K562 (cell line): ENCODE measurements at places on chromosomes 3 and 15.
A peak's percentile ranks its signal among the peaks of the same experiment; 100 is the strongest.

GRCh38 chr3:104575634-104576033 is 791.1 kb upstream of the ALCAM start:
- no peak for DNase-seq

GRCh38 chr3:78868570-78868969 is 899.2 kb downstream of the ROBO1 start:
- DNase-seq = no peak

GRCh38 chr3:140898340-140899180 is 43.1 kb upstream of the SLC25A36 start:
- DNase-seq = peak; percentile 37

DNA sequence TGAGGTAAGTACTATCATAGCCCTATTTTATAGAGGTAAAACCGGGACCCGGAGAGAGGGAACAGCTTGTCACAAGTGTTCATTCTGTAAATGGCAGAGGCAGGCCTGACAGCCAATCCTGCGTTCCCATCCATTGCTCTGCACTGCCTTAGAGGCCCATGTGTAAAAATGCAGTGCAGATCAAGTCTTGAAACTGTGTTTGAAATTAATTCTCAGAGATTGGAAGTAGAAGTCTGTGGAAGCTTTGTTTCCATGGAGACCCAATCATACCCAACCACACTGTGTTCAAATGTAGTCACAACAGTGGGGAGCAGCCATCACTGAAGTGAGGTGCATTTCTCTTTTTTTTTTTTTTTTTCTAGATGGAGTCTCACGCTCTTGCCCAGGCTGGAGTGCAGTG is 13.1 kb upstream of the DNASE1L3 start:
- DNase-seq = no peak

- DNase-seq = no peak
Measured at GRCh38 chr3:29438580-29438979, 157.7 kb downstream of the RBMS3 start.

DNA sequence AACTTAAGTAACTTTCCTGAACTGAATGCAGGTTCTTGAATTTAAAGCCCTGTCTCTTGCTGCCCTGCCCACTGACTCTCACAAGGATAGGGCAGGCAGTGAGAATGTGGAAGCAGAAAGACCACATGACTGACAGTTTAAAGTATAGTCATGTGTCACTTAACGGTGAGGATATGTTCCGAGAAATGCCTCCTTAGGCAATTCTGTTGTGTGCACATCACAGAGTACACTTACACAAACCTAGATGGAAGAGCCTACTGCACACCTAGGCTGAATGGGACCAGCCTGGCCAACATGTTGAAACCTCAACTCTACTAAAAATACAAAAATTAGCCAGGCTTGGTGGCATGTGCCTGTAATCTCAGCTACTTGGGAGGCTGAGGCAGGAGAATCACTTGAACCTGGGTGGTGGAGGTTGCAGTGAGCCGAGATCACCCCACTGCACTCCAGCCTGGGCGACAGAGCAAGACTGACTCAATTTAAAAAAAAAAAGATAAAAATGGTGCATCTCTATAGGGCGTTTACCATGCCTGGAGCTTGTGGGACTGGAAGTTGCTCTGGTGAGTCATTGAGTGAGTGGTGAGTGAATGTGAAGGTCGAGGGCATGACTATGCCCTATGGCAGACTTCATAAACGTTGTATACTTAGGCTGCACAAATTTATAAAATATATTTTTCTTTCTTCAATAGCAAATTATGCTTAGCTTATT is 18.9 kb upstream of the COPG1 start:
- DNase-seq = peak; percentile 71

DNA sequence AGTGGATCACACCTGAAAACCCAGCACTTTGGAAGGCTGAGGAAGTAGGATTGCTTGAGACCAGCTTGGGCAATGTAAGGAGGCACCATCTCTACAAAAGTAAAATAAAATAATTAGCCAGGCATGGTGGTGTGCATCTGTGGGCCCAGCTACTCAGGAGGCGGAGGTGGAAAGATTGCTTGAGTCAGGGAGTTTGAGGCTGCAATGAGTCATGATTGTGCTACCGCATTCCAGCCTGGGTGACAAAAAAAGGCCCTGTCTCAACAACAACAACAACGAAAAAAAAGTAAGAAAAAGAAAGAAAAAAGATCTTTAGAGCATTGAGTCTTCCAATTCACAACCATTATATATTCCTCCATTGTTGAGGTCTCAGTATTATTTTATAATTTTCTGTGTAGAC is 192.4 kb upstream of the DPH6 start:
- DNase-seq = no peak

DNA sequence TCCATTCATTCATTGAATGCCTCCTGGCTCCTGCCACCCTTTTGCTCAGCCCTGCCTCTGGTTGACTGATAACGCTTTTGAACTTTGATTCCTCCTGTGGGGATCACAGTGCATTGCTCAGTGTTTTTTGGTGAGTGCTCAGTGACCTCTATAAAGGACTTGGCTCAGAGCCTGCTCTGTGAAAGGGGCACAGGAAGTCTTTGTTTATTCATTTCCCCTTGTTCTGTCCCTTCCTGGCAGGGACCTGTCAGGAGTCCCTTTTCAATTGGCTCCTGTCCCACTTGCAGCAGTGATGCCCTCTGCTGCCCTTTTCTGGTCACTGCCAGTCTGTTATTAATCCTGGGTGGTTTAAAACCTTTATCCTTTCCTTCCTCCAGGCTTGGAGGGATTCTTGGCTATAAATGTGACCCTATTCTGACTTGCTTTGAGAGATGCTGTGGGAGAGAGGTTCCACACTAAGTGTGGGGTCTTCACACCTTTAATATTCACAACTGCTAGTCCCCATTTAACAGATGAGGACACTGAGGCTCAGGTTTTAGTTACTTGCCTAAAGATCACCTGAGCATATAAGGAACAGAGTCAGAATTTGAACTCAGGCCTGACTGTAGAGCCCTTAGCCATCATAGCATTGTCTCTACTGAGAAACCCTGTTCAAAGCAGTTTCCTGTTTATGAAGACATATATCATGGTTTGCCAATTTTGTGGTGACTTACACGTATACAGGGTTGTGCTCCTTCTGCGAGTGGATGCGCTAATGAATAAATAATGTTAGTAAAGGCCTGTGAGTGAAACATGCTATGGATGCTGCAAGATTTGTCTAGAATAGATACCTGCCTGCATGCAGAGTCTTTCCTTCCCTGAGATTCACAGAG is 23.2 kb upstream of the TATDN2 start:
- DNase-seq = peak; percentile 77

GRCh38 chr3:29363110-29363509 is 82.2 kb downstream of the RBMS3 start:
- no peak for DNase-seq

DNA sequence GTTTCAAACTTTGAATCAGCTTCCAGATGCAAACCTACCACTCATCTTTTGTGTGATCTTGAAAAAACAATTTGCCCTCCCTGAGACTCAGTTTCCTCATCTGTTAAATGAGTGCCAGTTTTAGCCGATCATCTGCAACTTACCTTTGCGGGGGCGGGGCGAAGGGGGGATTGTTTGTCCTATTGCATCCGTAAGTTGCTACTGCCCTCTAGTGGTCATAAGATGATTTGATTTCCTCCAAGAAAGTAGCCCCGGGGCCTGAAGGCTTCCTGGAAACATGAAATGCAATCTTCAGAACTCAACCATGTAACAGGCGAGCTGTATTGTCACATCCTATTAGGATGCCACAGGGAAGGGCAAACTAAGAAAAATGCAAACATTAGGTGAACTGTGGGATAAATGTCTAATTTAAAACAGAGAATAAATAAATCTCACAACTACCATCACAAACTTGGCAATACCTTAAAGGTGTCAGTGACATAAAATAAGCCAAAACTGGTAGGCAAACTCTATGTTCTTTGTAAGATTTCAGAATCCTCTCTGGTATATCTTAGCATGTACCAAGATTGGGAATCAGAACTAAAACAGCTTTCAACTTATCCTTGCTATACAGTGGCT is 63.5 kb upstream of the CLDN18 start:
- peak; percentile 71 for DNase-seq

GRCh38 chr3:126161309-126161708 is 19.1 kb downstream of the ALDH1L1 start:
- DNase-seq = no peak

DNA sequence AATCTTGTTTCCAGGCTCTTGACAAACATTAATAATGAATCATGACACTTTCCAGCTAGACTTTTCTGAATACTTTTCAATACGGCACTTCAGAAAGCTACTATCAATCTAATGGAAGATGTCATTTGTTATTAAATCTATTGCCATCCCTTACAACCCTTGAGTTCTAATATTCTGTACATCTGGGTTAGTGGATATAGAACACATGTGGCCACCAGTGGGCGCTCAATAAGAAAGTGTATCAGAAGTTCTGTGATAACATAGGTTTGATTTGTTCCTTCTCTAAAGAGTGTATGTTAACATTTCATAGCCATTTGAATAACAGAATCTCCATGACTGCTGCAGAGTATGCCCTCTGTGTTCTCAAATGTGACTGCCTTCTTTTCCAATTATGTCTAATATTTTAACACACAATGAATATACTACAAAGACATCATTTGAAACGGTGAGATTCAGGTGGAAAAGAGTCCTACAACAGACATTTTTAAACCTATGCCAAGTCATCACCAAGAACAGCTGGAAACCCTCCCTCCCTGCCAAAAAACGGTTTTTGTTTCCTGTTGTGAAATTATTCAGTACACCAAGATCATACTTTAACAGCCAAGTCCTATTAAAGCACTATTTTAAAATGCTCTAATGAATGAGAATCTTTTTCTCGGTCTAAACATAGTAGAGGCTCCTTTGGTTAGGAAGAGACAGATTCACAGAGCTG is 22.2 kb downstream of the ALDH1A2 start:
- DNase-seq = peak; percentile 35

- peak; percentile 12 for DNase-seq
Measured at GRCh38 chr15:65156692-65157091, 23.1 kb upstream of the PDCD7 start.

GRCh38 chr3:108475220-108475782 is 35.1 kb downstream of the MYH15 start:
- DNase-seq = no peak

DNA sequence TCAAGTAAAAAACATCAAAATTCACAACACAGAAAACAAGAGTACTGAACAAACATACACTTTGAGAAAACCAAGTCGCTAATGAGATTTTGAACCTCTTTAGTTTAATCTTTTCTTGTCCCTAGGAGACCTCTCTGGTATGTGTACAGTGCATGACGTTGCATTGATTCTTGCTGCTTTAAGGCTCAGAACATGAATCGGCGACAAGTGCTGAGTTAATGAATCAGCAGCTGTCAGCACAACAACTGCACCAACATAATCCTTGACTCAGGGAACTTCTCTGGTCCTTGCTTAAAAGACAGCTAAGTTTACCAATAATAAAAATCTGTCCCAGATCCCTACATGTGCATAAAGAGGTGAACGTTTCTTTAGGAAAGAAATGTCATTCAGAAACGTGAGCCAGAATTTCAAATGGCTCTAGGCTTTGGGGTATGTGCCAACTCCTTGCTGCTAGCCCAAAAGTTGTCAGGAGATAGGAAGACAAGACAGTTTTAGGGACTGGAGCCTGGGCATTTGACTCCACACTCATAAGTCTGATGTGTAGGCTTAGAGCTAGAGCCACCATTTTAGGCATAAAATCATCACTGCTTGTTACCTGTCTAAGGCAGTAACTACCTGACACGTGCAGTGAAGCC is 86.9 kb downstream of the IL5RA start:
- DNase-seq = no peak

DNA sequence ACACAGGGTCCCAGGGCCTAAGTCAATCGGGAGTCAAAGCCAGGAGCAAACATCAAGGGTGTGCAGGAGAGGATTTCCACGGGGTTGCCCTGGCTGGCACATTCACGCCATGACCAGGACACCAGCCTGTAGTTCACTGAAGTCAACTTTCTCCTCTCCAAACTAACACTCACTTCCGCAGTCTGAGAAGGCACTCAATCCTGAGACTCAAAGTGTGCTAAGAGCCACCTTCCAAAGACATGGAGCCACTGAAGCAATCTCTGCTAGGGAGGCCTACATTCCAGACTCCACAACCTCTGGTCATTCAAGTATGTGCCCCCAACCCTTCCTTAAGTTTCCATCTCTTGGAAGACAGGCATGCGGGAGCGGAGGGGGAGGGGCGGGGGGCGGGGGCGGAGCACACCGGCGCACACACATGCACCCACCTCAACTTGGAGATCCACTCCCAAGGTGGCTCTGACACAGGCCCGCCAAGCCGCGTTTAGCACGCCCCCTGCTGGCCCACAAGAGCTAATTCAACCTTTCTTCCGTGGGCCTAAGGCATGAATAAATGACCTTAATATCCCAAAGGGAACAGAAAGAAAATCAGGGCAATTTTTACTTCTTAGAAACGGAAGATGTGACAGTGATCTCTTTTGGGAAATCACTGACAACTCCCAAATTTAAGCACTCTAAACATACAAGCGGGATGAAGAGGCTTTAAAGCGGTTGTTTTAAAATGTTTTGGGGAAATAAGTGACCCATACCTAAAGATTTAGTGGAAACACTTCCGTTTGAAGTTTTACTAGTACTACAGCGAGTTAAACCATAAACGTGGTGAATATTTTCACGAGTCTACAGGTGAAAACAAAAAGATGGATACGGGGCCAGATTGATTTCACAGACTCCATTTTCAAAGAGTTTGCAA is 162.5 kb upstream of the CHRNA7 start:
- DNase-seq = peak; percentile 69

DNA sequence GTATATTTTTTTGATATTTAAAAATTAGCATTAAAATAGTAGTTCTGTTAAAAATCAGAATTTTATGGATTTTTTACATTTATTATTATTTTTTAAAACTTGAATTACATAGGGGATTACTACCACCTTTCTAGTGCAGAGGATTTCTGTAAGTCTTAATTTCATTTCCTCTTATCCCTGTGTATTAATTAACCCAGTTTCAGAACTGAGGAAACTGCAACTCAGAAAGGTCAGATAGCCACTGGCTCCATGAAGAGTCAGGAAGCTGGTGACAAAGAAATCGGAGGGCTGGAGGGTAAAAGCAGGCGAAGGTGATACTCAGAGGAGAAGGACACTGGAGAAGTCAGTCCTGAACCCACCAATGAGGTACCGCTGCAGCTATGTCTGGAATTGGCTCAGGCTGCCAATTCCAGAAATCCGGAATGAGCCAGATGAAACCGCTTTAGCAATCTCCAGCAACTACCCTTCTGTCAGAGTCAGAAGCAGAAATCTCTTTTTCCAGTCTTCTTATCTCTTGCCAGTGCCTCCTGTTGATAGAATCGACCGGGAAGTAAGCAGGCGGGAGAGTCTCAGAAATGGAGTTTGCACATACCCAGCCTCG is 308.5 kb downstream of the SV2B start:
- DNase-seq = no peak

GRCh38 chr3:127702151-127702578 is 29.4 kb downstream of the ABTB1 start:
- DNase-seq = peak; percentile 50

DNA sequence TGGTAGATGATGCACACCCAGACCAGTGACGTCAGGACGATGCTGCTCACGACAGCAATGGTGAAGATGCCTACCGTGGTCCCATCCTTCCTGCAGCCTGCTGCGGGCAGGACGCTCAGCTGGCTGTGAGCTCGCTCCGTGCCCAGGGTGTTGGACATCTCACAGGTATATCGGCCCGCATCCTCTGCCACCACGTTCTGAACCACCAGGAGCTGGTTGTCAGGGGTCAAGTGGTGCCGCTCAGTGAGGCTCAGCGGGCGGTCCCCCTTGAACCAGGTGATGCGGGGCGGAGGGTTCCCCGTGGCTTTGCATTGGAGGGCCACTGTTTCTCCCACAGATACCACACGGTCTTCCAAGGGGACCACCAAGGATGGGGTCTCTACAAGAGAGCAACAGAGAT is 117.8 kb downstream of the LRIG1 start:
- no peak for DNase-seq
